ENCODE measurements at places on chromosomes 7 and 10.

DNA sequence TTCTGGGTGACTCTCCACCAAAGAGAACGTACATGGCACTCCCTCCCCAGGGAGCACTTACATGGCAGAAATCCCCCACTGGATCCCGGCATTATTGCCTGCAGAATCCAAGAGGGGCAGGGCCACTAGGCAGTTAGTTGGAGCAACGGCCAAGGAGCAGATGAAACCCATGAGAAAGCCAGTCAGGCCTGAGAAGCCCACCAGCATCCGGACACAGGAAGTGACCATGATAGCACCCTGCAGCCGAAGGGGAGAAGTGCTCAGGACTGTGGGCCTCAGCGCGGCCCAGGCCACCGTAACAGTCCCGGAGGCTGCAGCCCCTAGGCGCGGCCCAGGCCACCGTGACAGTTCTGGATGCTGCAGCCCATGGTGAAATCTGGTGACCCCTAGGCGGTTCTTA is 43.5 kb downstream of the STRA8 start:
- DNase-seq = no peak

- DNase-seq = no peak
Measured at GRCh38 chr10:29469481-29470354, 165.1 kb downstream of the SVIL start.

DNA sequence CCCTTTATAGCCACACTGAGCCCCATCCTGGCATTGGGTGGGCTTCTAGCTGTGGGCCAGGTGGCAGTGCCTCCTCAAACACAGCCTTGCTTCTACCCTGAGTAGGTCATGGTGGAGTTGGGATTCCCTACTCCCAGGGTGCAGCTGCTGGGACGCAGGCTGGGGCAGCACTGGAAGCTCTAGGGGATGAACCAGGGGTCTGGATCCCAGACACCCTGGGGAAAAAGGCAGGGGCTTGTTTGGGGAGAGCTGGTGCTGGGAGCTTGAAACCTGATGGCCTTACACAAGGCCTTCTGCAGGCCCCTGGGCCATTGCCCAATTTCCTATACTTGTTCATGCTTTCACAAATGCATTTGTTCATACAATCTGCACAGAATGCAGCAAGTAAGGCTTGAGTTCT is 103.7 kb upstream of the CTBP2 start:
- DNase-seq = no peak

DNA sequence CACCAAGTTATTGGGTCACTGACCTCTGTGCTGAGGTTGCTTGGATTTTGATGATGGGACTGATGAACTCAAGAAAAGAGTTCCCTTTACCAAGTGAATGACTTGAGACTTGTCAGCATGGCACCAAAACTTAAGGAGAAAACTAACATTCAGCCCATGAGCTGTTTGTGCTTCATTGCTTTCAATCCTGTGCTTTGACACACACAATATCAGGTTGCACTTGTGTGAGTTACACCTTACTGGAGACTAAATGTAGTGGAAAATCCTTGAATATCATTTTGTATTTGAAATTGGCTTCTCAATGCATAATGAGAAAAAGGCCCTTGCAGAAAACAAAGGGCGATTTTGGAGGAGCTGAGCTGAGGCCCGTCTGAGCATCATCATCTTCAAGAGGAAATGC is 2.7 kb downstream of the BAG3 start:
- DNase-seq = no peak

- DNase-seq = no peak
Measured at GRCh38 chr7:38309555-38309954, 36.1 kb upstream of the TARP start.

DNA sequence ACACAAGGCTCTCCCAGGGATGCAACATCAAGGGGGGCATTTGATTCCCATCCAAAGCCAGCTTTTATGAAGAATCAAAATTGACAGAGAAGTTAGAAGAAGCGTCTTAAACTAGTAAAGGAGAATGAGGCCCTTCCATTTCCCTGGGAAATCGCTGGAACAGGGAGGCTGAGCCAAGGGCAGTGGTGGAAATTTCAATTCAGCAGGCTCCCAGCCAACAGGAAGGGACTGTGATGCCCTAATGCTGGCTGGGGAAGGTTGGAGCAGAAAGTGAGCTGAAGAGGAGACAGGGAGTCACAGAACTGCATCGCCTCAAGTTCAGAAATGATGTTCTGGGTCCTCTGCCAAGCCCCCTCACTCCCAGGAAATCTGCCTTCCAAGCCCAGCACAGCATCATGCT is 517.3 kb downstream of the GRID1 start:
- DNase-seq = no peak

DNA sequence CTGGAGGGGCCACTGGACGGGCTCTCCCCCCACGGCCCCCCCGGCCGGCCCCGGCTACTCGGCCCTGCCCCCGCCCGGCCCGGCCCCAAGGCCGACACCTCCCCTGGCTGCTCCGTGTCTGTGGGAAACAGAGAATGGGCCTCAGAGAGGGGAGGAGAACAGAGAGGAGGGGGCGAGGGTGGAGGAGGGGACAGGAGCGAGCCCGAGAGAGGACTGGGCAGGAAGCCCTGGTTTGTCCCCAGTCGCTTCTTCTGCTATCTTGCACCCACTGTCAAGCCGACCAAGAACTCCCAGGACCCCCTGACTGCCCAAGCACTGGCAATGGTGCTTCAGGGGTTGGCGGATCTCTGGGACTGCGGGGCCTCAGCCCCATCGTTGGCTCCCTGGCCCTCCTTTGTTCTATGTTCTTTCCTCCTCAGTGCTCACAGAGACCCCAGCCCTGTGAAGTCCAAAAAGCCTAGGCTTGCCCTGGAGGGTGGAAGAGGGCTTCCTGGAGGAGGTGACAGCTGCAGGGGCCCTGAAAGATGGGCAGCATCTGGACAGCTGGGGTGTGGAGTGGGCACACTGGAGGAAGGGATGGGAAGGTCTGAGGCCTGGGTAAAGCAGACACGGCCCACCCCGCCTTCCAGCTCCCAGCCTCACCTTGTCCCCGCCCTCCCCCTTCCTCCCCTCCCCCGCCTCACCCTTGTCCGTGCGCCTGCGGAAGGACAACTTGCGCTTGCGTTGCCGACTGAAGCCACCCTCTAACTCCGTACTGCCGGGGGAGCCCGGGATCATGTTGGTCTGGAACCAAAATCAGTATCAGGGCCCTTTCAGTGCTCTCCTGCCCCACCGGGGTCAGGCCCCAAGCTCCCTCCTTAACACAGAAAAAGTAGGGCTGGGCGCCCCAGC is 30.1 kb downstream of the KCNH2 start:
- DNase-seq = no peak

DNA sequence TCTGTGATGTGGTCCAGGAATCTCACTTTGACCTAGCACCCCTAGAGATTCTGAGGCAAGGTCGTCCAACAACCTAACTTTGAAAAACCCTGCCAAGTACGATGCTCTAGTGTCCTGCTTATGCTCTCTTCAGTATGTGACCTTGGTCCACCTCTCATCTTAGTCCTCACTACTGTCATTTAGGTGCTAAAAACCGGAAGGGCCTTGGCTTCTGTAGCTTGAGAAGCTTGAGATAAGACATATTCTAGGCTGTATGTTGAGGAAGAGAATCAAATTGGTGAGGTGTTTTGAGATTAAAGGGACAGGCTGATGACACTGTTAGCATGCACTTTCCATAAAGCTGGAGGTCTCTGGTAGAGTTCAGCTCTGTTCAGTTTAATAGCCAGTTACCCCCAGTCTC is 57.0 kb upstream of the MTPN start:
- DNase-seq = no peak

GRCh38 chr7:51255536-51256208 is 60.9 kb downstream of the COBL start:
- no peak for DNase-seq
